Putamen (tissue), 1 donor: ENCODE measurements at places on chromosomes 3 and 15.

GRCh38 chr3:186882881-186883685 lies 40.6 kb downstream of the ADIPOQ start:
- DNase-seq = no peak

DNA sequence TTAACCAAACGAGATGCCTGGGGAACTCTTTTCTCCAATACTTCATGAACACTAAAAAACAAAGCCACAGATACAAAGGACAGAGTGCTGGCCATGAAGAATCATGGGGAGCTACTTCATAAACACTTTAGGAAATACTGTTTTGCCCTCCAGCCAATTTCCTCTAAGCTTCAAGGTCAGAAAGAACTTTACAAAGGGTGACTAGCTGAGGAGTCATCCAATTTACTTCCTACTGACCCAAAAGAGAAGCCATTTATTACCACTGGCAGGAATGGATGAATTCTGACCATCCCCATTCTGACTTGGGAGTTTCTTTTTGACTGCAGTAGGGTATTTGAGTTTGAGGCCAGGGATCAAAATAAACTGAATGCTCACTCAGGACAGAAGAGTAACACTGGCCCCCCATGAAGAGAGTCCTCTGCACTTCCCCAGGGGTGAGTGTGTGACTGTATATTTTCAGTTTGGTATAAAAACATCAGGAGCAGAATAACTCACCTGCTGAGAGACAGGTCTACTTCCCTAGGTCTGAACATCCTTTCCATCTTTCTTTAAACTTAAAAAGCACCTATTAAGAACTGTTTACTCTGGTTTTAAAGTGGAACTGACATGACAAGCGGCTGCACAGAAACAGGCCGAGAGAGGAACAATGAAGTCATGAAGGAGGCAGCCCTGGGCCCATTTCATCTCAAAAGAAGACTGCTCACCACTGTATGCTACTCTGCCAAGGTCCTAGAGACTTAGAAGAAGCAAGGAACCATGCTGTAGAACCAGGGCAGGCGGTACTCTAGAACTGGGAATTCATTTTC lies 203.6 kb downstream of the TNIK start:
- no peak for DNase-seq

DNA sequence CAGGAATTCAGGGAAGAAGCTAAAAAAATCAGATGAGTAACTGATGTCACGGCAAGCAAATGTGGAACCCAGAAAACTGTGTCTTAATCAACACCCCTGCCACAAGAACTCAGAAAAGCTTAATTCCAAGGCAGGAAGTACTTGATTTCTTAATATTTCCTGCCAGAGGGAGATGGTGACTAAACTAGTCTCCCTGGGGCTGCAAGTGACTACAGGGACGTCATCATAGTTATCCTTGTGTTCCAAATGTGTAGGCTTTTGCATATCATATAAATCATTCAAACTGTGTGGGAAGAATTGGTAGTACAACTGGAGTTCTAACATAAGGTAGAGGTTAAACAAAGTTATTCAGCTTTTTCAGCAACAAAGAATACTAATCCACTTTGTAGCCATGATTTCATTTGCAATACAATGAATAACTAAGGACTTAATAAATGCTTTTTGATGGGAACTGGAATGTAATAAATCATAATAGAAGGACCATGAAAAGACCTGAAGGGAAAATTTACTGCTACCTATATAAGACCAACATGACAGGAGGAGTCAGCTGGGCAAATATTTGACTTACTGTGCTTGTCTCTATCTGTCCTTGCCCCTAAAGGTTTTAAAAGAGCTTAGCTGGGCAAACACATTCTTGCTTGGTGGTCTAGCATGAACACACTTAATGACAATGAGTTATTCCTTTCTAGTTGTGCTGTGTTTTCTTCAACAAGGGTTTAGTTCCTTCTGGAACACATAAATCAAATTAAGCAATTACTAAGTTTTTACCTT lies 76.0 kb upstream of the NECTIN3 start:
- DNase-seq = no peak

DNA sequence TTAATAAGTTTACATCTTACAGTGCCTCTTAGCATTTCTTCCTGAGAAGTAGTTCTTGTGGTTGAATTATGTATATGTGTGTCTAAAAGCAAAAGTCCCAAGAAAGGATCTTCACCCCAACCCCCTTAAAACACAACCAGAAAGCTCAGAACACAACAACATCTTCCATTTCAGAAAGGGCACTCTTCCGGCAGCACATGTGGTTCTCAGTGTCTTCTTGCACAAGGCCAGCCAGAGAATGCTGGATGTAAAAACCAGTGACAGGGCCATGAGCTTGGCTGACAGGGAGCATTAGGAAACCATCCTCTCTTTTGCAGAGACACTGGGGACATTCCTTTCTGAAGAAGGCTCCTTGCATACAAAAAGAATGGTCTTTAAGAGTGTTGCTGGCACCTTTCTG lies 45.0 kb downstream of the EEFSEC start:
- DNase-seq = no peak

DNA sequence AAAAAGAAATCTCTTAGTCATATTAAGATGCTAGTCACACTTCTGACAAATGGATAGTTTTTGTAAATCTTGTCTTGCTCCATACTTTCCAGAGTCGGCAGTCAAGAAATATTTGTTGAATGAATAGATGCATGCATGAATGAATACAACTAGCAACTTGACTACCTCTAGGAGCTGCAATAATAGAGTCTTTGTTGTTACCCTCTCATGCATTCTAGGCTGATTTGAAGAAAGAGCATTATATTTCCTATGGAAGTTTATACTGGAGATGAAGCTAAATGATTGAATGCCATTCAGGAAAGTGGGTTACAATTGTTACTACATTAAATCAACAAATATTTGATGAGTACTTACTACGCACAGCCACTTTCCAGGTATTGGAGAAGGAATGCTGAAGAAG lies 18.1 kb upstream of the TRAT1 start:
- no peak for DNase-seq

- no peak for DNase-seq
Measured at GRCh38 chr15:20345401-20345958, 196.1 kb downstream of the GOLGA6L6 start.

DNA sequence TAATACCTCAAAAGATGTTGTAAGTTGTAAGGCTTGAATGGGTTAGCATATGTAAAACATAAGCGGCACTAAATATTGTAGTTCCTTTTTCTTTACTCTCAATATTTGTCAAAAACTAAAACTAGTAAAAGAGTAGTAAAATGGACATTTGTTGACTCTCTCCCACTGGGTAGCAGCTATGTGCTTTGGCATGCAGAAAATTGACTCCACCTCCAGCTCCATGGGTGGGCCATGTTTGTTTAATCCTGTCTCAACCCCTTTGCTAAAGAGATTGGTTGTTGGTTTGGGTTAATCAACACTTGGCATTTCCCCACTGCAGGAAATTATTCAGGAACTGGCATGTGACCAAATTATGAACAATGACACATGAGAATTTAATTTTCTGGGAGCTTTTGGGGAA lies 114.8 kb downstream of the EOMES start:
- no peak for DNase-seq

GRCh38 chr3:69999140-70000027 lies at the start of gene SAMMSON:
Gene SAMMSON, plus strand, starts transcription at chr3:69999733.
- DNase-seq = peak; percentile 70

GRCh38 chr3:196024968-196025367 lies 56.9 kb downstream of the TFRC start:
- DNase-seq = no peak

GRCh38 chr15:35540021-35540420 lies 5.9 kb downstream of the DPH6 start:
- no peak for DNase-seq

- DNase-seq = no peak
Measured at GRCh38 chr3:134029734-134030378, at the start of gene SLCO2A1. Gene SLCO2A1, minus strand, starts transcription at chr3:134029925. Its CDS starts 123 bp downstream, at chr3:134029802.

DNA sequence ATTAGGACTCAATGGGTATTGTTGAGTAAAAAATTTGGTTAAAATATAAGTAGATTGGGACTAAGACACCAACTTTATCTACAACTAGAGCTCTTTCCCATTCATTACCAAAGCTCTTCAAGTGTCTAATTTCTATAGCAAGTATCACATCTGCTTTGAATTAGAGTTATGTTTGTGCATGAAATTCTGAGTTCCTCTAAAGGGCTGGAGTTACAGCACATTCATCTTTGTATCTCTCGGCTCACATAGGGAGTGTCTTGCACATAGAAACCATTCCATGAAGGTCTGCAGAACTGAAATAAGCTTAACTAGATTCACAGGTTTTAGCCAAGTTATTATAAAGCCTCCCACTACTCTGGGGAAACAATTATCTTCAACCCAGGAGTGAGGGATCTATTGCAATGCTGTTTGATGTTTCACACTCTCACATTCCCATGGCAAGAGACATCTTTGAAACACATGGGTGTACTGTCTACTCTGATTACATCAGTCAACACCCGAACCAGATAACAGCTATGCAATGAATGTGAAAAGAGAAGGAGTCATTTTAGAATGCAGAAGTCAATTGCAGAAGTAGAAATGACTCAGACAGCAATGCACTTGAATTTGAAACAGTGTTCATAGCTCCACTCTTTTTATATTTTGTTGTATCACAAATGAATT lies 93.1 kb upstream of the KBTBD8 start:
- DNase-seq = no peak

- DNase-seq = no peak
Measured at GRCh38 chr3:132879656-132880055, 157.4 kb upstream of the NPHP3 start.

DNA sequence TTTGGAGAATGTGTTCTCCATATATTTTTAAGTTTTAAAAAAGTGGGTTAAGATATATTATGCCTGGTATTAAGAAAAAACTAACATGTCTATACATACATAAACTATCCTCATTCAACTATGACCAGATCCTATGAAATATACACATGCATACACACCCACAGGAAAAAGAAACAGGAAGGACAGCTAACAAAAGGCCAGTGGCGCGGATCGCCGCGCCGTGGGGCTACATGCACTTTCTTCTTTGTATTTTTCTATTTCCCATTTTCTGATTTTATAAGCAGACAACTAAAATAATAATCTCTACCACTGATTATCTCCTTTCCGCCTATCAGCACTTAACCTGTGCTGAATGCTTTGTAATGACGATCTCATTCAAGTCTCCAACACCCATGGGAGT lies 160.1 kb downstream of the OR4M2 start:
- no peak for DNase-seq

DNA sequence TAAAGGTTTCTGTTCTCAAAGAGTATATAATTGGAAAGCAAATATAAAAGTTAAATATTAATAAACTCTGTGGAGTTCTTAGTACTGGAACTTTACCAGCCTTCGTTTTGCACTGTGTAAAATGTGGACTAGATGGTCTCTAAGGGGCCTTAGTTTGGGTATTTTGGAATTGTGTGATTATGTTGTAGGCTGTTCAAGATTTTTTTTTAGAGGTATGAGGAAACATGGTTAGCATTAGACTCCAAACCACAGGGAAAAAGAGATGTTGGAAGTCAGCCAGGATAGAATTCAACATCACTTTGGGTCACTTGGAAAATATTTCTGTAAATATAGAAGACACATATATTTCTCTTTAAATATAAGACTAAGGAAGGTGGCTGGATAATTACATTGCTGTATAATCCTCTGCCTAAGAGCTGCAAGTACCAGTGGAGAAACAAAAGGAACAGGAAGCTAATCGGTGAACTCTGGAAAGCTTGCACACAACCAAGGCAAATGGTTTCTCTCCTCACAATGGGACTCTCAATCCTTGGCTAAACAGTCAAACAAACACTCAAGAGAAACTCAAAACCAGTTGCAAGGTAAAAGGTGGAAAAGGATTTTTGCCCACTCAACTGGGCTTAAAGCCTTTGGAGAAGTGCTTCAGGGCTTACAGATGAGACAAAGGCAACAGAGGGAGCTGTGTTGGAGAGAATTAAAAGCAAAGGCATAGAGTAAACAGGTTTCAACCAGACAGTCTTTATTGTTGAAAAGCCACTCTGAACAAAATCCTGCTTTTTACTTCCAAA lies 141.7 kb downstream of the NR1D2 start:
- DNase-seq = no peak
